ENCODE measurements at places on chromosomes 12 and 14. TPM values are rescaled to one million over a fixed set of nuclear protein-coding genes. Genes with fewer than 3 reads are reported as not detected.

Gene C12orf75
- 103 TPM for total RNA-seq

Gene IFNG-AS1
- not detected for total RNA-seq

Gene AGAP2
- total RNA-seq: 0.03 TPM

Gene FGF23
- not detected for total RNA-seq

Gene SERPINA10
- not detected for total RNA-seq

Gene GPHN
- total RNA-seq: 21.9 TPM

Gene KRT82
- total RNA-seq: not detected

Gene ATG101
- 156 TPM for total RNA-seq

Gene A2M
- total RNA-seq: 0.95 TPM

Gene OR11H7
- not detected for total RNA-seq

Gene TRPV4
- 0.65 TPM for total RNA-seq

Gene ART4
- total RNA-seq: not detected

Gene RNASE7
- not detected for total RNA-seq

Gene TMEM52B
- total RNA-seq: 0.57 TPM

Gene GNG2
- 10.2 TPM for total RNA-seq

Gene DAO
- total RNA-seq: not detected

Gene VRTN
- not detected for total RNA-seq

Gene CCDC198
- not detected for total RNA-seq

Gene PROX2
- total RNA-seq: not detected

Gene CLEC4E
- not detected for total RNA-seq

Gene AQP5
- not detected for total RNA-seq

Gene DPF3
- total RNA-seq: 6.4 TPM

Gene TCL1A
- total RNA-seq: 12.2 TPM

Gene TAS2R10
- not detected for total RNA-seq

Gene CLEC7A
- not detected for total RNA-seq

Gene ATL1
- total RNA-seq: 5.9 TPM

Gene C12orf50
- total RNA-seq: not detected

Gene KIF5A
- total RNA-seq: 0.69 TPM

Gene NTN4
- total RNA-seq: 36.5 TPM

Gene WNT1
- not detected for total RNA-seq

Gene SLC6A13
- total RNA-seq: not detected

Gene PPFIA2
- 1.8 TPM for total RNA-seq

Gene GYS2
- total RNA-seq: not detected

Gene LMO3
- 1.1 TPM for total RNA-seq

Gene BLTP3B
- 25.8 TPM for total RNA-seq

Gene VASH1
- 2.7 TPM for total RNA-seq

Gene IL26
- not detected for total RNA-seq

Gene CARMIL3
- not detected for total RNA-seq

Gene MYL2
- not detected for total RNA-seq
